ENCODE measurements at places on chromosomes 7 and 10.
A peak's percentile ranks its signal among the peaks of the same experiment; 100 is the strongest.

DNA sequence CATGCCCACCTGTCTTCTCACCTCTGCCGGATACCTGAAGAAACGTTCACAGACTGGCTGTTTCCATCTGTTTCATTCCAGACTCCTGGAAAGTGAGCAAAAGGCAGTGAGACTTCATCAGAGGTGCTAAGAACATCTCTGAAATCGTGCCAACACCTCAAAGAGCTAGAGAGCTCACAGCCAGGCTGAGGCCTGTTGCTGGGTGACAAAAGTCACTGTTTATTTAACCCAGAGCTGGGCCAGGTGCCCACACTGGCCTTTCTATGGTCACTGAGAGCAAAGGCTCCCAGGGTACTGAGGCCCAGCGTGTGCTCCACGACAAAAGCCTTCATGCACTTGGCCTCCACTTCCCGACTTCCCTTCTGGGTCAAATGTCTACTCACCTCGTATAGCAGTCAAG, 3.7 kb upstream of the NANOS1 start:
- H3K27me3 ChIP-seq, result no peaks in the 10 kb centered on the region
- no peaks in the 10 kb centered on the region for H3K36me3 ChIP-seq
- no peak overlapping the region for H3K4me3 ChIP-seq
- DNase-seq, result no peak
- H3K27ac ChIP-seq, result peak overlapping the region; percentile 19

DNA sequence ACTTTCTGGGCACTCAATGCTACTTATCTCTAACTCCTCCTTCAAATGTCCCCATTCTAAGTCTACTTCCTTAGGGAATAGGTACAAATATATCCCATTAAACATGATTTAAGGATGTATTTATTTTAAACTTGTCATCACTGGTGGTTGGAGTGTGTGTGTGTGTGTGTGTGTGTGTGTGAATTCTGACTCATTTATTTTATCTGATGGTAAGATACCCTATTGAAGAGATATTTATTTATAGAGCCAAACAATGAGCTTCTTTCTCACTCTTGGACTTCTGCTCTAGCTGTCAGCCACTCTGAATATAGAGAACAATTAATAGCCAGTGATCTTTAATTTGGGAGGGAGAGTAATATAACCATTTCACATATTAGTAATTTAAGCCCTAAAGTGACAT, 17.8 kb upstream of the MAGI2 start:
- no peak for DNase-seq
- H3K27me3 ChIP-seq, result no peaks in the 10 kb centered on the region
- no peak overlapping the region for H3K4me3 ChIP-seq
- H3K4me1 ChIP-seq, result no peaks in the 10 kb centered on the region

DNA sequence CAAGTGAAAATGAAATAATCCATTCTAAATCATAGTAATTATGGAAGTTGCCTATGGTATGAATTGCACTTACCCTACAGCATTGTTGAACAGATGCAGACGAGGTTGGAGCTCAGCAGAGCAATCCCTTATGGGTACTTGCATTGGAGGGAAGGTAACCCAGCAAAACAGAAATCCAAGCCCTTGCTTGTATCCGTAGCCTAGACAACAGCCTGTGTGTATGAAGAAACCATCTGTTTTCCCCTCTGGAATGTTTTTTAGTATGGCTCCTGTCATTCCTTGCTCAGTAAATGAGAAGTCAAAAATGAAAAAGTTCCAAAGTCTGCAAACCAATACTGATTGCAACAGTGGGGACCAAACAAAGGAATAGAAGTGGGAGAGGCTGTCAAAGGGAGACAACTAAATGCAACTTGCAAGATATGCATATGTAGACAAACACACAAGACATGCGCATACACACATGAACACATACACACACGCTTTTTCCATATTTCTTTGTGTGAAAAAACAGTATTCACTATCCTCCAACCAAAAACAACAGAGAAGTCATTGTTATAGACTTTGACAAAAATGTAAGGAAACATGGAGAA, 260.8 kb downstream of the DYNC1I1 start:
- H3K36me3 ChIP-seq, result no peaks in the 10 kb centered on the region
- DNase-seq, result no peak
- no peak overlapping the region for H3K4me3 ChIP-seq
- H3K27ac ChIP-seq, result no peak overlapping the region
- H3K4me1 ChIP-seq, result no peaks in the 10 kb centered on the region
- no peaks in the 10 kb centered on the region for H3K27me3 ChIP-seq

GRCh38 chr10:132450825-132451505, 54.0 kb downstream of the PWWP2B start:
- peaks cover 38% of the 10 kb centered on the region for H3K4me1 ChIP-seq
- H3K4me3 ChIP-seq, result no peak overlapping the region
- DNase-seq, result no peak
- H3K36me3 ChIP-seq, result no peaks in the 10 kb centered on the region

GRCh38 chr7:28433699-28434219, 21.4 kb downstream of the CREB5 start:
- H3K36me3 ChIP-seq, result no peaks in the 10 kb centered on the region
- H3K27ac ChIP-seq, result no peak overlapping the region
- H3K4me1 ChIP-seq, result no peaks in the 10 kb centered on the region
- no peaks in the 10 kb centered on the region for H3K27me3 ChIP-seq
- no peak for DNase-seq
- no peak overlapping the region for H3K4me3 ChIP-seq

- H3K4me1 ChIP-seq, result no peaks in the 10 kb centered on the region
- no peaks in the 10 kb centered on the region for H3K36me3 ChIP-seq
- H3K4me3 ChIP-seq, result no peak overlapping the region
- no peak for DNase-seq
Observed at GRCh38 chr7:123154231-123154860, 45.4 kb downstream of the SLC13A1 start.

DNA sequence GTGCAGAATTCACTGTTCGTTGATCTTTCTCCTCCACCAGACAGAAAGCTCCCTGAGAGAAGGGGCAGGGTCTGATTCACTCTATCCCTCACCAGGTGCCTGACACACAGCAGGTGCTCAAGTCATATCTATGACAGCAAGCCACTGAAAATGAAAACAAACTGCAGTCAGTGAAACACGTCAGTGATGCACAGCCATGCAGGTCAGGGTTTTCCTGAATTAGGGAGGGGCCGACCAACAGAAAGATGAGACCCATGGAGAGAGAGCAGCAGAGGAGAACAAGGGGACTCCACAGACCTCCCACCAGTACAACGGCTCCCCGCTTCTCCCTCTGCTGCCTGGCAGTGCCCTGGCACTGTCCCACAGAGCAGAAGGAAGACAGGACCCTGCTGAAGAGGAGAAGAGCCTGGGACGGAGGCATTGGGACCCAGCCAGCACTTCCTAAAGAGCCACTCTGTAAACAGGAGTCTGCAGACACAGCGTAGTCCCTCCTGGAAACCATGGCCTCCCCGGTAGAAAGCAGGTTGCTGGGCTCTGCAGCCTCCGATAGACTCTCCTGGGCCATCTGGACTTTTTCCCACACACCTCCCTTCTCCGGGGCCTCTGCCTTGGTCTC, 50.3 kb downstream of the FAM53B start:
- H3K4me1 ChIP-seq, result peaks cover 94% of the 10 kb centered on the region
- no peaks in the 10 kb centered on the region for H3K27me3 ChIP-seq
- H3K4me3 ChIP-seq, result no peak overlapping the region
- no peak overlapping the region for H3K27ac ChIP-seq
- no peak for DNase-seq

DNA sequence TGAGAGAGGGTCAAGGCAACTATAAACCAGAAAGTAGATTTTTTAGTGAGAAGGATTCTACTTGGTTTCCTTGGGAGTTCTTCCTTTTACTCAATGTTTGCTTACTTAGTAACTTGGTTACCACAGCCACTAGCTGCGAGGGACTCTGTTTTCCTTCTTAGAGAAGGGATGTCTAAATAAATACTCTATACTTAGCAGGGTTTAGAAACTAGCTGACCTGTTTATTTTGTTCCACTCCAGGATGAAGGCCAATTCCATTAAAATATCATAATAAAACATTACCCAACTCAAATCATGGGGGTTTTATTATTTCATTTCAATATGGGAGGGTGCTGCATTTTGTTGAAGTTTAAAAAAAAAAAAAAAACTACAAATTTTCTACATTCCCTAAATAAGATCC, 87.3 kb downstream of the PPP1R3A start:
- H3K4me1 ChIP-seq, result no peaks in the 10 kb centered on the region
- H3K4me3 ChIP-seq, result no peak overlapping the region
- H3K36me3 ChIP-seq, result no peaks in the 10 kb centered on the region
- H3K27ac ChIP-seq, result no peak overlapping the region

GRCh38 chr10:19853831-19854230, 37.6 kb downstream of the PLXDC2 start:
- H3K27me3 ChIP-seq, result no peaks in the 10 kb centered on the region
- H3K36me3 ChIP-seq, result no peaks in the 10 kb centered on the region
- DNase-seq, result no peak
- no peaks in the 10 kb centered on the region for H3K4me1 ChIP-seq
- H3K27ac ChIP-seq, result no peak overlapping the region

DNA sequence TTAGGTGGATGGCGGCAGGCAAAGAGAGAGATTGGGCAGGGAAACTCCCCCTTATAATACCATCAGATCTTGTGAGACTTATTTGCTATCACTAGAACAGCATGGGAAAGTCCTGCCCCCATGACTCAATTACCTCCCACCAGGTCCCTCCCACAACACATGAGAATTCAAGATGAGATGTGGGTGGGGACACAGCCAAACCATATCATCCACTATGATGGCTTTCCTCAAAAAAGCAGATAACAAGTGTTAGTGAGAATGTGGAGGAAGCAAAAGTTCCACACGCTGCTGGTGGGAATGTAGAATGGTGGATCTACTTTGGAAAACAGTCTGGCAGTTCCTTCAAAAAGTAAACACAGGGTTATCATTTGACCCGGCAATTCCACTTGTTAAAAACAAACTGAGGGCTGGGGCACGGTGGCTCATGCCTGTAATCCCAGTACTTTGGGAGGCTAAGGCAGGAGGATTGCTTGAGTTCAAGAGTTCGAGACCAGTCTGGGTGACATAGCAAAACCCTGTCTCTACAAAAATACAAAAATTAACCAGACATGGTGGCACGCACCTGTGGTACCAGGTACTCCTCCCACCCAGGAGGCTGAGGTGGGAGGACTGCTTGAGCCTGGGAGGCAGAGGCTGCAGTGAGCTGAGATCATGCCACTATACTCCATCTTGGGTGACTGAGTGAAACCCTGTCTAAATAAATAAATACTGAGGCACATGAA, 161.4 kb upstream of the EEPD1 start:
- no peak overlapping the region for H3K4me3 ChIP-seq
- H3K27ac ChIP-seq, result no peak overlapping the region
- H3K4me1 ChIP-seq, result no peaks in the 10 kb centered on the region
- no peak for DNase-seq

- no peak for DNase-seq
- H3K36me3 ChIP-seq, result no peaks in the 10 kb centered on the region
- no peak overlapping the region for H3K27ac ChIP-seq
- no peaks in the 10 kb centered on the region for H3K4me1 ChIP-seq
- H3K4me3 ChIP-seq, result no peak overlapping the region
Observed at GRCh38 chr10:36053775-36054174, 411.7 kb upstream of the FZD8 start.

- H3K4me1 ChIP-seq, result no peaks in the 10 kb centered on the region
- no peak overlapping the region for H3K4me3 ChIP-seq
- H3K27ac ChIP-seq, result no peak overlapping the region
- DNase-seq, result no peak
- H3K27me3 ChIP-seq, result no peaks in the 10 kb centered on the region
Observed at GRCh38 chr7:151705636-151706276, 171.2 kb downstream of the PRKAG2 start.

- H3K27ac ChIP-seq, result no peak overlapping the region
- no peaks in the 10 kb centered on the region for H3K27me3 ChIP-seq
- no peak for DNase-seq
- no peak overlapping the region for H3K4me3 ChIP-seq
- H3K4me1 ChIP-seq, result no peaks in the 10 kb centered on the region
Observed at GRCh38 chr7:88223265-88223664, 3.4 kb upstream of the SRI start.

GRCh38 chr7:131100357-131101054, 227.2 kb upstream of the MKLN1 start:
- H3K27me3 ChIP-seq, result no peaks in the 10 kb centered on the region
- no peak overlapping the region for H3K27ac ChIP-seq
- H3K4me1 ChIP-seq, result peaks cover 25% of the 10 kb centered on the region
- DNase-seq, result no peak

Data from esophagus squamous epithelium (tissue), 5 donors.